MM.1S (cell line): ENCODE measurements at places on chromosomes 4 and X.

DNA sequence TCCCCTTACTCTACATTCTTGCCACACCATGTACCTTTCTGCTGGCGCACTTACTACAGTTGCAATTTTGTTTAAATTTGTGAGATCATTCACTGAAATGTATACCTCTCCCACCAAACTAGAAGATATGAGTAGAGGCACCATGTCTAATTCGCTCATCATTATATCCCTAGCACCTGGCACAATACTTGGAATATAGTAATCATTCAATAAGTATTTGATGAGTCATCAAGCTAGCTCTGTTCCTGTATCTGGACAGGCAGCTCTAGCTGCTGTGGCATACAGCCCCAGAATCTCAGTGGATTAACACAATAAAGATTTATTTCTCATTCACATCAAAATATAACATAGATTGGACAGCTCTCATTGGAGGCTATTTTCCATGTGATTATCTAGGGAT is 245.9 kb downstream of the IDS start:
- DNase-seq: no peak

DNA sequence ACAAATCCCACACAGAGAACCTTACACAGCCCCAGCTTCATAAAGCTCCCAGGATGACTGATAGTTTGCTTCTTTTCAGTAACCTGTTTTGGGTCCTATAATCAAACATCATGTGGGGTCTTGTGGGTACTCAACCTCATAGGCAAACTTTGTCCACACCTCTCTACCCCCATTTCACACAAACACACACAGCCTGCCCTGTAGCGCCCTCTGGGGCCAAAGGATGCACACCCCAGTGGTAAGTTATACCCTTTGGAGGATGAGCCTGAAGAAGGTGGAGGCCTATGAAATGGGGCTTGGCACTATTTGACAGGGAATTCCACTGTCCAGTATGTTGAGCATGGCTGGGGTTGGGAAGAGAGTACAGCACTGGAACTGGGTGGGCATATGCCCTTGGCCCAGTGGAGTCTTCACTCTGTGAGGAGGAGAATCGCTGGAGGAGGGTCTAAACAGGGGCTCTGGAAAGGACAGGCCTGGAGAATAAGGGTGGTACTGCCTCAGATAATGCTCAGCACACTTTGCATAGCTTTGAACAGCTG is 30.5 kb upstream of the COL25A1 start:
- DNase-seq: no peak

GRCh38 chr4:37684154-37684553 is 2.0 kb downstream of the RELL1 start:
- DNase-seq: no peak

DNA sequence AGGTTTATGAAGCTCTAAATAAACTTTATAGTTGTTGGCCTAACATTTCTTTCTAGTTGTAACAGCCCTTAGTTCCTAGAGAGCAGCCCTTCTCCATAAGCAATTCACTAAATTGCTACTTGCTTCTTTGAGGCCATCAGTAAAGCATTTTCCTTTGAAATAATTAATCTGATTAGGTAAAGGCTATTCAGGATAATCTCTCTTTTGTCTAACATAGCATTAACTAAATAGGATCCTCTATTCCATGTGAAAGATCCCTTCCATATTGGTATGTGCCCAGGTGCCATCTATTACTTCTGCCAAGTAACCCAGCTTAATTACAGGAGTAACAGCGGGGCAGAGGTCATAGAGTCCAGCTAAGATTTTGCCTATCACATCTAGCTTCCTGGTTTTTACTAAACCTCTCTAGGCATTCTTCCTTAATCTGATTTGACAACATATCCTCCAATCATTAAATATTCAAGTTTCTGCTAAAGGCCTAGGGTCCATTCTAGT is 1408.0 kb downstream of the PCDH18 start:
- no peak for DNase-seq

DNA sequence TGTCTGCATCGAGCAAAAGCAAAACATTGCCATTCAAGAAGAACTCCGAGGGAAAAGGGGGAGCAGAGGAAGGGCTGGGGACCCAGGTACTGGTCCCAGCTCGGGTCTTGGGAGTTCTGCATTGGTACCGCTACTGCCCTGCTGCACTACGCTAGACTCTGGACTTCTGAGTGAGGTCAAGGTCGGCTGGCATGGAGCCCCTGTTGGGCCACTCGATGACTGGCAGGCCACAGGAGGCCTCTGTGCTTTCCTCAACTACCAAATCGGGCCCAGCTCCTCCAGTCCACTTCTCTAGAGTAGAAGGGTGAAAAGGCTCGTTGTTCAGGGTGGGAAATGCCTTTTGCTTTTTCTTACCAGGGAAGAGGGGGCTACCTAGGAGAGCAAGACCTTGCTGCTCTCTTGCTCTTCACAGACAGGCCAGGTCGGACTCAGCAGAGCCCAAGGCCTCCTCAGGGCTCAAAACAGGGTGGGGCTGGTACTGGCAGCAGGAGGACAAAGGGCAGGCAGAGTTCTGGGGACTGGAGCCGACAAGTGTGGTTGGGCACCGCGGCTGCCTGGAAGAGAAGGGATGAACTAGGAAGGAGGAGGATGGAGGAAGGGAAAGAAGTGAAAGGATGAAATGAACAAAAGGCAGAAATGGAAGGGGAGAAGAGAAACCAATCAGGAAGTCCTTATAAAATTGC is 8.9 kb upstream of the IRAK1 start:
- DNase-seq: no peak

DNA sequence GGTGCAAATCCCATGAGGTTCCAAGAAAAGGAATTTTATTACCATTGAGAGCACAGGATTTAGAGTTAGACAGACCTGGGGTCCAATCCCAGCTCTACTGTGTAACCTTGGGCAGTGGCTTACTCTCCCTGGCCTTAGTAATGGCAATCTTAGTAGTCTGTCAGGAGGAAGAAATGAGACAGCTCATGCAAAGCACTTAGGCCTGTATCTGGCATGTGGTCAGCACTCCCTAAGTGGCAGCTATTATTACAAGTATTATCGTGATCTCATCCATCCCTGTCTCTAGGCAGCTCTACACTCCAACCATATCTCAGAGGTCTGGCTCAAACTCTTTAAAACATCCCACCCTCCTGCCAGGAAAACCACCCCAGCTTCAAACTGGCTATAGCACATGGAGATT is 129.6 kb upstream of the NALF2 start:
- DNase-seq: no peak

DNA sequence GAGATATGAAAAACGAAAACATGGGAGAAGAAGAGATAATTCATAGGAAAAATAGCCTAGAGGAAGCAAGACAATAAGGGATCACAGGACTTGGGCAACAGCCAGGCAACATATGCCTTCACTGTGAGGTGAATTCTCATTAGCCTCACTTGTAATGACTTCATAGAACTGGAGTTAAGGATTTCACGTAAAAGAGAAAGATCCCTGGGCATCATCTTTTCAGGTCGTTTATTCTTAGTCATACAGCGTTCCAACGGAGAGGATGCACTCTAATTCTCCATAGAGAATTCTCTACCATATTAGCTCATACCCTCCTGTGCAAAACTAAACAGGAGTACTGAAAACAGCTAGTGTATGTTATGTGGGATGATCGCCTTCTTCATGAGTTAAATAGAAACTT is 1.4 kb downstream of the PRKG2 start:
- no peak for DNase-seq

DNA sequence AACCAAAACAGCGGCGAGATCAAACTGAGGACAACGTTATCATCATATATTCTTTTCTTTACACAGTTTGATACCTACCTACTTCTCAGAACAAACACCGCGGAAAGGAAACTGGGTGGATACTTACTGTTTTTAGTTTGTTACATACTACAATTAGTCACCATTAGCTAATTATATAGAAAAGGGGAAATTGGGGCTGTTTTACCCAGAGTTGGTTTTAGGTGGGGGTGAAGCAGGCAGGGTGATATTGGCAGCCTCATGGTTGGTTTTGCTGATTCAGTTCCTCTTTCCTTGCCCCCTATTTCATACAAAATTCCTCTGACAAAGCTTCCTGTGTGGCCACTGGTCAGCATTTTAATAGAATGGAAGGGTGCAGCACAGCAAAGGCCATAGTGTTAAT is 77.8 kb downstream of the SORBS2 start:
- DNase-seq: peak; percentile 25

GRCh38 chrX:9677098-9677739 is 88.4 kb downstream of the GPR143 start:
- peak; percentile 80 for DNase-seq

DNA sequence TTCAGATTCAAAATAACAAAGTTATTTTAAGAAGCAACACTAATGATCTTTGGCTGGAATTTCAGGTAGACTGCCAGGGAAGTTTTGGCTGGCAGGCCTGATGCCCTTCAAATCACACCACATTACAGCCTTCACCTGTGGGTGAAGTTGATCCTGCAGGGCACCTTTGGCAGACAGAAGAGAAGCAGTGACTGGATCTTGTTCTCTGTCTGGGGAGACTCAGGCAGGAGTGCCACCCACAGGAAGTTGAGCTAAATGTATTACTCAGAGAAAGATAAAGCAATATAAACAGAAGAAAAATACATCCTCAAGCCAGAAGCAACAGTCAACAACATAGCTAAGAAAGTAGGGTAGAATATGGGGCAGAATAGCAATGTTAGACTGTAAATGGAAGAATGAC is 12.8 kb upstream of the CFAP299 start:
- DNase-seq: peak; percentile 29

- DNase-seq: no peak
Measured at GRCh38 chr4:95304898-95305297, 243.9 kb downstream of the UNC5C start.

GRCh38 chr4:77014256-77014655 is 61.5 kb downstream of the CCNI start:
- no peak for DNase-seq

- DNase-seq: no peak
Measured at GRCh38 chr4:112370466-112370865, 73.3 kb downstream of the ALPK1 start.

DNA sequence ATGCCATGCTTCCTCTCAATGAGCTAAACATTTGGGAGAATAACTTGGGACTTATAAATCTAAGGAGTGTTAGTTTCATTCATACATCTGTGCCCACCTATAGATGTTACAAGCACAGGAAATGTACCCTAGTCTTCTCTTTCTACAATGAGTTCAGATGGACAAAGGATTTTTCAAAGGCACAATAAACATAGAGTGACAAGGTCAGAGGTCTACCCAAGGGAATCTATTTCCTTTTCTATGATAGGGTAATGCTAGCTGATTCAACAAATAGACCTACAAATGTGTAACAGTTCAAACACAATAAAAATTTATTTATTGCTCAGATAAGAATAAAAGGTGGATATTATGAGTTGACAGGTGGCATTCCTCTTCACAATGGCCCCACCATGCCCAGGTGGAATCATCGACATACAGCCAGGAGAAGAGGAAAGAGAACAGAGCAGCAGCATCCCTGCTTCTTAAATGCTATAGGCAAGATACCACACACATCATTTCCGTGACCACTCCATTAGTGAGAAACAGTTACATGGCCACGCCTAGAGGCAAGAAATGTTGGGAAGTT is 421.8 kb downstream of the HNRNPD start:
- no peak for DNase-seq

DNA sequence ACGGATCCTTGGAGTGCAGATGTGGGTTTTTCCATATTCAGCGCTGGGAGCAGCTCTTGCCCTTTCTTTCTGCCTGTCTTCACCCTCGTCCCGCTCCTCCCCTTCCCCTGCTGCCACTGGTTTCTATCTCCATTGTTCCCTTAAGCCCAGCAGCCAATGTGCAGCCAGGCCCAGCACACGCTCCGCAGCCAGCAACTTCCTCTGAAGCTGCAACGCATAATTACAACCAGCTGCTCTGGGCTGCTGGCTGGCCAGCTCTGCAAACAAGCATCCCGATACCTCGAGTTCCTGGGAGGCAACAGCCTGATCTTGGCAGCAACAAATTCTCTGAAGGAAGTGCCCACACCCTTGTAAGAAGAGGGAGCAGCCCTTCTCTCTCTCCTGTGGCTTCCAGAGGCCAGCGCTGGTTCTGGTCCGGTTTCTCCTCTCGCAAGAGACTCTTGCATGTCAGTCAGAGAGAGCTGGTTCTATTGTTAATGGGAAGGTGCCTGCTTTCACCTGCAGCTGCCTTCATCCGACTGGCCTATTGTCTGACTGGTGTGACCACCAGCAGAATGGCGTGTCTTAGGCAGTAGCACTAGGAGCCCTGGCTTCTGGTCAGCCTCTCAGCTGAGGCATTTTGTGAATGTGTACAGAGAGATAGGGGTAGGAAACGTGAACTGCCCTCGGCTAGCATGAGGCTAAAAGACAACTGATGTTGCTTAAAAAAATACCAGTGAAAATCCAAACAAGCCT is 83.8 kb upstream of the MAML3 start:
- DNase-seq: no peak

DNA sequence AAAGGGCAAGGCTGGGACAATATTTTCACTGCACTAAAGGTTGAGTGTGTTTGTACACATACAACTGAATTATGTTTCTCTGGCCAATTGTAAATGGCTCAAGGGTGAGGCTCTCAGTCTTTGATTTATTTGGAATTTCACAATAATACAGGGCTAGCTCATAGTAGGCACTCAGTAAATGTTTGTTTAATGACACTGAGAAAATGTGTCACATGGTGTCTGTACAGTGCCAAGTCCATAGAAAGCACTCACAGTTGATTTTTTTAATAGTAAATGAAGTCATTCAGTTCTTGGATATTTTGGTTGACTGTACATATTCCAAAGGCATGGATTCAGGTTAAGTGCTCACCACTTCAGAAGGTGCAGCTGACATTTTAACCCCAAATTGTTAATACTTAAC is 176.4 kb downstream of the IL1RAPL2 start:
- DNase-seq: no peak

DNA sequence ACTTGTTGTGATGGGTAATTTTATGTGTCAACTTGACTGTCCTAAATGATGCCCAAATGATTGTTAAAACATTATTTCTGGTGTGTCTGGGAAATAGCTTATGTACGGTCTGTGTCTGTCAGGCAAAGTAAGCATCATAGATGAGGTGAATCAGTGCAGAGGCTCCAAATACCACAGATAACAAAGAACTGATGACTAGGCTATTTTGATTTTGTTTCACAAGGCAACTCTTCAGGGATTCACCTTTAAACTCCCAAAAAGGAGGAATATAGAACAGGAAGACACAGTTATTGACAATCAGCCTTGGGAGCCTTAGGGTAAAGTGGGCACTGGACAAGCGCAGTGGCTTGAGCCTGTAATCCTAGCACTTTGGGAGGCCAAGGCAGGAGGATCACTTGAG is 290.7 kb downstream of the PCDH10 start:
- no peak for DNase-seq

DNA sequence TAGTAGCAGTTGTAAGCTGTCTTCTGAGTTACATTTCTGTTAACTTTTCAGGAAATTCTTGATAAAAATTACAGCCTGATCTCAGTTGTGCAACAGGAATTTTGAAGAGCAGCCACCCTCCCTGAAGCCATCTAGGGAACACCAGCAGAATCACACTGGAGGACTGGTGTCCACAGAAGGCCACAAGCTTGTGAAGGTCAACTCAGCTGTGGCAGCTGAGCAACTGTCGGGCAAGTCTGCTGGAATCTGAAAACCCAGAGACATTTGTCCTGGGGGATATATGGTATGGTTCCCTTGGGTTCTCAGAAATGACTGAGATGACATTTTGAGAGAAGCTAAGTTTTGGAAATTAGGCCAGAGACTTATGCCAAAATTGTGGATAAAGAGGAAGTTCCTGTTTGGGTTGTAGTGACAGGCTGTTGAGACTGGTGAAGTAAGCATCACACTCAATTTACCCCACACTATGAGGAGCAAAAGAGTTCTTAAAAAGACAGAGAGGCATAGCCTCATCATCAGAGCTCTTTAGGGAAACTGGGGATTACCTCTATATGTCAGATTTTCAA is 78.1 kb upstream of the TNIP3 start:
- no peak for DNase-seq
